IMR-90 (cell line): ENCODE measurements at places on chromosomes 1 and 21. TPM values are rescaled to one million over a fixed set of nuclear protein-coding genes. Genes with fewer than 3 reads are reported as not detected.

- peak; percentile 84 for DNase-seq
Measured at GRCh38 chr1:164637461-164638375, 78.7 kb downstream of the PBX1 start.

GRCh38 chr1:212566522-212567479 is 41.8 kb upstream of the ATF3 start:
- DNase-seq = peak; percentile 90

GRCh38 chr1:15720861-15721260 is 15.2 kb upstream of the SLC25A34 start:
- DNase-seq = no peak

DNA sequence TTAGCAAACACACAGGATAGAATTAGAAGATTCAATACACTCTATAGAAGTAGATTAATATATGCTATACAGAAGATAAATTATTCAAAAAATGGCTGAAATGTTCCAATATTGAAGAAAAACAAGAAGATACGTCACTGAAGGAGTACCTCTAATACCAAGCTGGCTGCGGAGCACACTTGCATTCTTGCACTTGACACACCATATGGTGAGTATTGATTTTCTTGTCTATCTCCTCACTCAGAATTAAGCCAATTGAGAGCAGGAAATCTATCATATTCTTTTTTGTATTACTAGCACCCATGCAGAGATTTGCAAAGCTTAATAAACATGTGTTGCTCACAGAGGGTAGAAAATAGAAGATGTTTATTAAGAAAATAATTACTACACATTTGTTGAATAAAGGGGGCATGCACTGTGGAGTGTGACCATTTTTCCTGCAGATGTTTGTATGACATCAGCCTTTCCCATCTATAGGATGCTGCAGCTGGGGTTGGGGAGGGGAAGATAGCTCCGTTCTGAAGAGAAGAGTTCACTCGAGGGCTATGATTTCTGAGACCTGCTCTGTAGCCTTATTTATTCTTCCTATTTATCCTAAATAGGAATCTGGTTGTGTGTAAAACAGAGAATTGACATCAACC is 318.1 kb downstream of the HHIPL2 start:
- DNase-seq = no peak

GRCh38 chr1:53638360-53639035 is 100.5 kb downstream of the GLIS1 start:
- no peak for DNase-seq

- DNase-seq = no peak
Measured at GRCh38 chr1:114956570-114956969, 73.1 kb upstream of the TSHB start.

- no peak for DNase-seq
Measured at GRCh38 chr1:40873863-40874472, 11.8 kb upstream of the CITED4 start.

DNA sequence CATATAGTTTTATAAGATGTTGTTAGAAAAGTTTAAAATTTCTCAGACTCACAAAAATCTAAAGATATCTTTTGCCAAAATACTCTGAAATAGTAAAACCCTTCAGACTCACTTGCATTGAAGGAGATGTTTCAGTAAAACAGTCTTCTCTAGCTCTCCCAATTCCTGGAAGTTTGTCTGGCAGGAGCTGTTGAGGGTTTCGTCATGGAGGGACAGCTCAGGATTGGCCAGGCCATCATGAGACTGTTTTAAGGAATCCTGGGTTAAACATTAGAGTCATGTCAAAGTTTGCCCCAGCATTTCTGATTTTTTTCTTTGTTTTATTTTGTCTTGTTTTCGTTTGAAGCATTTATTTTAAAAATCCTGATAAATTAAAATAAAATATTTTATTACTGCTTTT is 293.8 kb upstream of the PBX1 start:
- no peak for DNase-seq

DNA sequence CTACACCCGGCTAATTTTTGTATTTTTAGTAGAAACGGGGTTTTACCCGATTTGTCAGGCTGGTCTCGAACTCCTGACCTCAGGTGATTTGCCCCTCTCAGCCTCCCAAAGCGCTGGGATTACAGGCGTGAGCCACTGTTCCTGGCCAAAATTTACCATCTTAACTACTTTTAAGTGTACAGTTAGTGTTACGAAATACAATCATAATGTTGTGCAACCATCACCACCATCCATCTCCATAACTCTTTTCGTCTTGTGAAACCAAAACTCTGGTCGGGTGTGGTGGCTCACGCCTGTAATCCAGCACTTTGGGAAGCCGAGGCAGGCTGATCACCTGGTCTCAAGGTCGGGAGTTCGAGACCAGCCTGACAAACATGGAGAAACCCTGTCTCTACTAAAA is 14.1 kb upstream of the ZBTB40 start:
- peak; percentile 15 for DNase-seq

DNA sequence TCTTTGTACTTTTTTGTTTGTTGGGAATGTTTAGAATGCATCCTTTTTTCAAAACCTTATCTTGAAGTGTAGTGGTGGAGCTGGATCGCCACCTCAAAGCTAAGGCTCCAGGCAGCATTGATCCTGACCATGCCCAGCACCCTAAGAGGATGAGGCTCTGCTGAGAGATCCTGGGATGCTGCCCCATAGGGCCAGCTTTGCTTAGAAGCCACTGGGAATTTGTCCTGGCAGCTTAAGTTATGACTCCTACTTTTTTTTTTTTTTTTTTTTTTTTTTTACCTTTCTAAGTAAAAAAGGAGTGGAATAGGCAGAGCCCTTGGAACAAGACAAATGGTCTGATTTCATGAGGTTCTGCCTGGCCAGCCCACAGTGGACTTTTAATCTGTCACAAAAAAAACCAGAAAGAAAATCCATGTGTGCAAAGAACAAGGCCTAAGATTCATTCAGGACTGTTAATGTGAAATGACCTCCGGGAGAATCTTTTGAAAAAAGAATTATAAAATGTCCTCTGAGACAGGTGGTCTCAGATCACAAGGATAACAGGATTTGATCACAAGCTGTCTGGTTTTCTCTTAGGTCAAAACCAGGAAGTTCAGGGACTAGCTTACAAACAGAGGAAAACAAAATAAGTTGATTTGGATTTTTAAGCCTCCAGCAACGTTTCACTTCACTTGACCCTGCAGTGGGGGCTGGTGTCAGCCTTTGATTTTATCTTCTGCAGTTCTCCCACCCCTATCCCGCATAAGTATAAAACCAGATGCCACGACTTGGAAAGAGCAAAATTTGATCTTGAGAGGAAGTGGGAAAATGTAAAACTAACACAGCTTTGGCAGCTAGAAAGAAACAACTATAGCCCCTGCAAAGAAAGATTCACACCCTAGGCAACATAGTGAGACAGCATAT is 25.9 kb upstream of the RAP1A start:
- no peak for DNase-seq

- no peak for DNase-seq
Measured at GRCh38 chr1:238537641-238538040, 646.9 kb upstream of the ZP4 start.

DNA sequence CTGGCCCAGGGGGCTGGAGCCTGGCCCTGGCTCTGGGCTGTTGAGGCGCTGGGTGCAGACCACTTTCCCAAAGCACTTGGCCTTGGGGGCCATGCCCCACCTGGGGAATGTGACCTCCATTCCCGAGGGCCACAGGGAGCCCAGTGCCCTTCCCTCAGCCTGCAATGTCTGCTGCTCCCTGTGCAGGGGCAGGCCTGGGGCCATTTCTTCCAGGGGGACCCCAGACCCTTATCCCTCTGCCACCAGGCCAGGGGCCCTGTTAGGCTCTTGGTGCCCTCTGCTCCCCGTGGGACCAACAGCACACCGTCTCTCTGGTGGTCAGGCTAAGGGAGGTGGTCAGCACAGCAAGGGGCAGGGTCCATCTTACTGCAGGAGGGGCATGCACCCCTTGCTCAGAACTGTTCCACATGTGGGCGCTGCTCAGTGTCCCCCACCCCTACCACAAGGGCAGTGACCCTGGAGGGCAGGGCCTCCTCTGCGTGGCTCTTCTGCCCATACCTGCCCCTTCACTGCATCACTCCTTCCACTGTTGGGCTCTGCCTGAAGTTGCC is 1.1 kb upstream of the TMEM52 start:
- no peak for DNase-seq

DNA sequence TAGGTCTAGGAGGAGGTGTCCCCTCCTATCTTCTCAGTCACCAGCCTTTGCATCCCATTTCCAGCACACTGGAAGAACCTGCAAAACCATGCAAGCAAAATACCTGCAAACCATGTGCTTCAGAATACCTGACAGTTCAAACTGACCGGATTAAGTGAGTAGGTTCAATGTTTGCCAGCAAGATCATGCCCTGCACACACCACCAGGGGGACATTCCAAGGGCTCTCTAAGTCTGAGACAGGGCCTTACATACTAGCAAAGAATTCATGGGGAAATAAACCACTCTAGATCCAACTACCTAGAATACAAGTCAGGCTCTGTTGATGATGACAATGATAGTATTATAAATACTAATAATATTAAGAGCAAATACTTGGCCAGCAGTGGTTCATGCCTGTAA is 27.6 kb downstream of the INPP5B start:
- peak; percentile 41 for DNase-seq

- no peak for DNase-seq
Measured at GRCh38 chr1:240693844-240694243, 81.9 kb upstream of the GREM2 start.

- DNase-seq = no peak
Measured at GRCh38 chr1:25856856-25857255, 2.4 kb downstream of the AUNIP start.

- no peak for DNase-seq
Measured at GRCh38 chr1:170567214-170567613, 35.2 kb downstream of the GORAB start.

- no peak for DNase-seq
Measured at GRCh38 chr21:40886006-40886405, 39.0 kb upstream of the DSCAM start.

OLIG2 gene
- total RNA-seq = not detected in 2 replicates

IFNAR1 gene
- total RNA-seq = 9.9 and 12.8 TPM in 2 replicates

TSTD1 gene
- total RNA-seq = not detected in 2 replicates

TMEM269 gene
- not detected in 2 replicates for total RNA-seq

HLX gene
- total RNA-seq = 3.9 and 4.3 TPM in 2 replicates

CHODL gene
- total RNA-seq = under 0.01 TPM in 1 of 2 replicates, not detected in the other

NECAP2 gene
- 79.7 and 85.1 TPM in 2 replicates for total RNA-seq

FAM72A gene
- total RNA-seq = 2.2 and 4.2 TPM in 2 replicates

LCE3E gene
- total RNA-seq = not detected in 2 replicates
